GF-D8 (cell line): ENCODE measurements at places on chromosomes 12 and 14.

DNA sequence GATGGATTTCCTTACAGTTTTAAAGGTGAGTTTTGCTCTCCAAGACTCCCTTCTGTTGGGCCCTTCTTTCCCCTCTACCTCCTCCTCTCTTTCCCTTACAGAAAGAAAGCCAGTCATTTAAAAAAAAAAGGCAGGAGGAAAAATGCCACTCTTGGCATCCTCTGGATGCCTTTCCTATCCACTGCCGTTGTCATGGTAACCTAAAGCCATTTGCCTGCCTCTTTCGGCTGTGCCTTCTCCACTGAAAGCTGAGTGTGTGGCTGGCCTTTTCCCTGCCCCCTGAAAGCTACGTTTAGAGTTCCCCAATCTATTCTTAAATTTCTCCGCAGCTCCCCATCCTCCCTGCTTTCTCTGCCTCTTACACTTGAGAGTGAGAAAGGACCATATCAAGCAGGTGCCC, 67.1 kb downstream of the TUNAR start:
- DNase-seq: no peak

GRCh38 chr14:33457021-33457420, 493.9 kb downstream of the EGLN3 start:
- DNase-seq: no peak

DNA sequence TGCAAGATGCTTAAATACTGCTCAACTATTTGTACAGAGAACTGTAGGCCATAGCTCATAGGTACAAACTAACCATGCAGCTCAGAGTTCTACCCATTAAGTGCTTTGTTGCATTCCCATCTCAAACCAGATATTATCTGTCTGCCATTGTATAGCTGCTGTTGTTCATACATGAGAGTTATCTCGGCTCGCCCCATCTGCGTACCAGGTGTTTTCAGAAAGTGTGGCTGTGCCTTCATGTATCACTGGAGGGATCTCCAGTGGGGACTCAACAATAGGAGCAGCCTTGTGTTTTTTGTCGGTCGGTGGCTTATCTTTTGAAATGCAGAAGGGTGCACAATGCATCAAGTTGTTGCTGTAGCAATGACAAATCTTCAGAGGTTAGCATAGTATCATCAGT, 678.3 kb downstream of the RERGL start:
- no peak for DNase-seq

GRCh38 chr12:99852666-99853065, 132.1 kb downstream of the ANKS1B start:
- DNase-seq: no peak

DNA sequence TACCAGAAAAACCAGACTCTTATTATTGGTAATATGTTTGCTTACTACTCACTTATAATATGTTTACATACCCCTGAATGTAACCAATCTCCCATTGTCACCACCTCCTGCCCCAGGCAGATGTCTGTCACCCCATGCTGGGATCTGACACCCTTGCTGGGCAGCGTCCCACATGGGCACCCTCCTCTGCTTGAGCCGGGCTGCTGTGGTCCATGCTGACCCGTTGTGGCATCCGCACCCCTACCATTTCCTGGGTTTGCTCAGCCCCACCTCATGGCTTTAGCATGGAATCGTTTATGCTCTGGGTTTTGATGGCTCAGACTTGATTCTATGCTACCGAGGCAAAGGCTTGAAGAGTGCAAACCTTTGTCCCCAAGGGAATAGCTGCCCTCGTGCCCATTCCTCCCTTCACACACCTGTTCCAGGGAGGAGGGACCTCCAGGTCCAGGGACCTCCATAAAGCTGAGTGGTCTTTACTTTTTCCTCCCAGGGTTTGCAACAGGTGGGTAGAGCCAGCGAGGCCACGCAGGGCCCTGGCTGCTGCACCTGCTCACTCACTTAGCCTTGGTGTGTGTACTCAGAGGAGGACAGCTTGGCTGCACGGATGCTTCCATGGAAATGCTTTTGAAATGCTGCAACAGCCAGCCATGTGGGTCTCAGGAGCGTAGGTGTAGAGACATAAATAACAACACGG, 68.7 kb downstream of the PRMT8 start:
- no peak for DNase-seq

DNA sequence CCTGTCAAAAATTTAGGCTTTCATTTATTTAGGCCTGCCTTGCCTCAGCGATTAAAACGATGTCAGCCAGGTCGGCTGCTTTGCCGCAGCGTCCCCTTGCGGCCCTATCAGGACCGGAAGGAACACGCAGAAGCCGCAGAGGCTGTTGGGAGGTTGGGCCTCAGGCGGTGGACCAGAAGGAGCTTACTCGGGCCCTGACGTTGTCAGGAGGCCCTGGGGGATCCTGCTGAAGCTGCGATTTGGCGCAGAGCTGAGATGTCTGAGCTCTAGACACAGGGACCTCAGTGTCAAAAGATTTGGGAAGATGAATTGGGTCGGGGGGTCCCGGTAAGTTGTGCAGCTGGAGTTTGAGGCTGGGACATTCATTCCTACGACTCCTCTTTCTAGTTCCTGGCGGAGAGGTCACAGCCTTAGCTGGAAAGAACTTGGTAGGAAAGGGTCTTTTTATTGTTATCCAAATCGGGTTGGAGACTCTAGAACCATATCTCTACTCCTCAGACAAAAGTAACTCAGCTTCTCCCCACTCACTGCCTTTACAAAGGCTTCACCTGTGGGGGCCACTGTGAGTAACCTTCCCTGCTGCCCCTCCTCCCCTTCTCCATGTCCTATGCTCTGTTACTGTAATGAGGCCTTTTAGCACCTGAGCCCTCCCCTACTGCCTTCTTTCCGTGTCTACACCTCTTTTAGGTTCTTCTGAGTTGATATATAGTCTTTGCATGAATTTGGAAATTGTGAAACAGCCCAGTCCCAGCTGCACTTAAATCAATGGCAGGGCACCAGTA, 6.6 kb upstream of the ABCD2 start:
- no peak for DNase-seq

DNA sequence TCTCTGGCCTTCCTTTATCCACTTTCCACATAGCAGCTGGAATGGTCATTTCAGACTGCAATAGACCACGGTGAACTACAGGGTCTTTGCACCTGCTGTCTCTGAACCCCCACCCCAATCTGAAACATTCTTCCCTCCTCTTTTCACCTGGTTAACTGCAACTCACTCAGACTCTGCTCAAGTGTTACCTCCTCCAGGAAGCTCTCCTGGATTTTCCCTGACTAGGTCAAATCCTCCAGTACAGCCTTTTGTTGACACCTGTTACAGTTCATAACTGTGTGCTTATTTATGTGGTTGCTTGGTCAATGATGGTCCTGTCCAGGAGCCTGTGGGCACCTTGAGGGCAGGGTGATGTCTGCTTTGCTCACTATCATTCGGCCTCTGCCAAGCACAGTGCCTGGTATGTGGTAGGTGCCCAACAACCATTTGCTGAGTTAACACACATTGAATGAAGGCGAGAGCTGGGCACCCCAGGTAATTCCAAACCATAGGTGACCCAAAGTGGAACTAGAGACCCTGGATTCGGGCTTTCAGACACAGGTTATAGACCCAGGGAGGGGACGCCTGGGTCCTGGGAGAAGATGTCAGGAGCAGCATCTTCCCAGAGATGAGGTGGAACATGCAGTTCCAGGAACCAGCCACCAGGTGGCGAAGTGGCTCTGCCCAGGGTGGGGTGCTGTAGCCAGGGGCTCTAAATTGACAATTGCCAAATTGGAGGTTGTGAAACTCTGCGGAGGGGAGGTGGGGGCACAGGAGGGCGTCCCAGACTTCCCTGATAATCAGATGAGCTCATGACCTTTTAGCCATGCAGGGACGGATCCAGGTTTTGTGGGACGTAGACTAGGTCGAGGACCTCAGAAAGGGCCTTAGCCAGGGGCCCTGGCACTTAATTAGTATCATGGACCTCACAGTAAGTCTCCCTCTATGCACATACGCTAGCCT, 28.1 kb downstream of the TRPV4 start:
- DNase-seq: no peak

GRCh38 chr12:51949342-51950030, 2.0 kb upstream of the ACVR1B start:
- DNase-seq: no peak

DNA sequence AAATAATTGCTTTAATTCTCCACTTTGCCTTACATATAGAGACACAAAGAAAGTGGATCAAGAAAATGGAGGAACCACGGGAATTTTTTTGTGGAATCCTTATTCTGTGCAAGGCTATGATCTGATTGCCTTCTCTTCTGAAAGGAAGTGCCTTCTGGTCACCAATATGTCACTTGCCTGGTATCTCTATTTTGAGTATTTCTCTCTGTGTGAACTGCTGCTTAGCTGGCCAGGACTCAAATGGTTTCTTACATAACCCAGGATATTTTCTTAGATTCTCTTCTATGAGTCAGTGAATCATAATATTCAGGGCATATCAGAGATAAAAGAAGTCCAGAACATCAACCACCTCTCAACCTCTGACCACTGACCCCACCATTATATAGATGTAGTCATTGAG, 156.1 kb downstream of the DIO2 start:
- DNase-seq: no peak

DNA sequence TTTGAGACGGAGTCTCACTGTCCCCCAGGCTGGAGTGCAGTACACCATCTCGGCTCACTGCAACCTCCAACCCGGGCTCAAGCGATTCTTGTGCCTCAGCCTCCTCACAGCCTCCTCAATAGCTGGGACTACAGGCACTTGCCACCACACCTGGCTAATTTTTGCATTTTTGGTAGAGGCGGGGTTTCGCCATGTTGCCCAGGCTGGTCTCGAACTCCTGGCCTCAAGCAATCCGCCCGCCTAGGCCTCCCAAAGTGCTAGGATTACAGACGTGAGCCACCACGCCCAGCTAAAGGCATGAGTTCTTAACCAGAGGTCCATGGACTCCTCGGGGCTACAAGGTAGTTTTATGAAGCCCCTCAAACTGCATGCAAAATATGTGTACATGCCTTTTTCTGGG, 2.1 kb downstream of the SARNP start:
- no peak for DNase-seq

GRCh38 chr12:95217377-95218149, at the start of the genes FGD6 and VEZT:
Gene FGD6, minus strand, starts transcription at chr12:95217467. Its CDS starts 227 bp downstream, at chr12:95217240.
Gene VEZT, plus strand, starts transcription at chr12:95217807. Its CDS starts 44 bp downstream, at chr12:95217851.
- DNase-seq: peak; percentile 97

- no peak for DNase-seq
These were observed 21.7 kb downstream of the ELK3 start for GRCh38 chr12:96215919-96216273.

DNA sequence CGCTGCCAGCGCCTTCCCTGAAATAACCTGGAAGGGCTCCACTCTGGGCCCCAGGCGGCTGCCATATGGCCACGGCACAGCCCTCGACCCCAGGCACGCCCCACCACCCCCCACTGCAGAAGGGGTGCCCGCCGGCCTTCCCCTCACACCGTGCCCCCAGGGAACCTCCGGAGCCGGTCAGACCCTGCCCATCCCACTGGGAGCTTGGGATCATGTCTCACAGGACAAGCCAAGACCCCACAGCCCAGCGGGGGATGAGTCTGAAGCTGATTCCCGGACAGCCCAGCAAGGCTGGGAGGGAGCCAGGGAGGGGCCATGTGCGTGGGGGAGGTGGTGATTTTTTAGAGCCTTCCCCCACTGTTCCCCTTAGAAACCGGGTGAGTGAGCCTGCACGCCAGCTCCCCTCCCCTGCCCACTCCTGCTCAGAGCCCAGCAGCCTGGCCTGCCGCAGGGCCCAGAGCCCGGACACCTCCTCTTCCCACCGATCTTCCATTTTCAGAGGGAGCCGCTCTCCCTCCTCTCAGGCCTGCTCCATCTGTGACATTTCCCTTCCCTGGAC, 1.4 kb downstream of the RIMBP2 start:
- no peak for DNase-seq

- peak; percentile 38 for DNase-seq
These were observed at the start of gene TXNRD1 for GRCh38 chr12:104215638-104216297. Gene TXNRD1, plus strand, starts transcription at chr12:104215779. Its CDS starts 24 bp downstream, at chr12:104215803.

GRCh38 chr12:127262615-127263014, 1004.4 kb upstream of the TMEM132C start:
- no peak for DNase-seq

GRCh38 chr14:29062466-29062865, 295.9 kb downstream of the FOXG1 start:
- DNase-seq: no peak

GRCh38 chr14:40806471-40806870, 800.2 kb upstream of the LRFN5 start:
- no peak for DNase-seq

DNA sequence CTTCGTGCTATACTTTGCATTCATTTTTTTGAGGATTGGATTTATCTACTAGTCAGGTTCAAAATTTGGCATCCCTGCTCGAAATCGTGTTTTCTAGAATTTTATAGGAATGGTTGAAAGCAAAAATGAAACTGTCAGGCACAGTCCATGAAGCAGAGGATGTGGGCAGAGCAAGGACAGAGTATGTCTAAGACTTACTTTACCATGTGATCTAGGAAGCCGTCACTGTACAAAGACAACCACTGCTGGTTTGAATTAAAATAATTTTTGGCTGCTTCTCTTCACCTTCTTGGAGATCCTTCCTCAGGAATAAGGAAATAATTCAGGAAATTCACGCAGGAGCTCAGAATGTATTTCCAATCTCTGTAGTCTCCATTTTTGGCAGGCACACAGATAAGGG, 31.6 kb upstream of the SGPP1 start:
- no peak for DNase-seq

- no peak for DNase-seq
These were observed 239.0 kb upstream of the SSTR1 start for GRCh38 chr14:37968664-37969240.

- no peak for DNase-seq
These were observed 40.7 kb downstream of the CORO1C start for GRCh38 chr12:108690542-108691174.

GRCh38 chr12:19792028-19792427, 352.7 kb downstream of the AEBP2 start:
- no peak for DNase-seq

GRCh38 chr12:13956060-13956590, 25.3 kb downstream of the GRIN2B start:
- DNase-seq: no peak

GRCh38 chr12:96522690-96523089, 33.3 kb downstream of the CFAP54 start:
- DNase-seq: no peak

GRCh38 chr14:34682787-34683321, 31.5 kb downstream of the CFL2 start:
- DNase-seq: no peak

GRCh38 chr12:132237772-132238487, 91.5 kb downstream of the GALNT9 start:
- no peak for DNase-seq

GRCh38 chr14:91940209-91940608, 7.3 kb downstream of the FBLN5 start:
- DNase-seq: no peak

GRCh38 chr14:95468448-95469133, 47.9 kb downstream of the SYNE3 start:
- DNase-seq: no peak

- peak; percentile 90 for DNase-seq
These were observed 57.7 kb downstream of the HMGA2 start for GRCh38 chr12:65881965-65882413.

DNA sequence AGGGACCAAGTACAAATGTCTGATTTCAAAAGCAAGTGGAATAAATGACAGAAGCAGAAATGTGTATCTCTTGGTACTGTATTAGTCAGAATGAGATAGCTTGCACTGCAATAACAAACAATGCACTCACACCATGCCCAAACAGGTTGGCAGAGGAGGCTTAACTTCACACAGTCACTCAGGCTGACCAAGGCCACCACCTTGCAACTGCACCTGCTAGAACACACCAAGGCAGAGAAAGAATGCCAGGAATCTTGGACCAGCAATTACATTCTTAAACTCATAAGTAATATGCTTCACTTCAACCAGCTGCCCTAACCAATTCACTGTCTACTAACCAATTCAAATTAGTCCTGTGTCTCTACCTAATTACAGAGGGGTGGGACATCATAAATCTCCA, 378.3 kb downstream of the BCL11B start:
- no peak for DNase-seq
